ENCODE measurements at places on chromosomes 1 and 21.

GRCh38 chr21:31795992-31796391, 64.1 kb upstream of the SCAF4 start:
- no peak for DNase-seq

DNA sequence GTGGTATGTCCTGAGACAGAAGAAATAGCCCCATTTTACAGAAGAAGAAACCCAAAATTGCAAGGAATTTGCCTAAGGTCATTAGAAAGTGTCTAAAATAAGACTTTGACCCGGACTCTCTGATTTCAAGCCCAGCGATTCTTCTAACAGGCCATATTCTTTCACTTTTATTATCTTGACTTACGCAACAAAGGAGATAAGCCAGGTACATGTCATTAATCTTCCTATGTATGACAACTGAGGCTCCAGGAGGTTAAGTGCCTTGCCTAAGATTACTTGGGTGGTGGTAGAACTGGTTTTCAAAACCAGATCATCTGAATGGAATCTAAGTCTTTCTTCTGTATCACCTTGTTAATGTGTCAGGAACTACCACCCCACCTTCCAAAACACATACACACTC, 124.3 kb downstream of the PBX1 start:
- DNase-seq: no peak

DNA sequence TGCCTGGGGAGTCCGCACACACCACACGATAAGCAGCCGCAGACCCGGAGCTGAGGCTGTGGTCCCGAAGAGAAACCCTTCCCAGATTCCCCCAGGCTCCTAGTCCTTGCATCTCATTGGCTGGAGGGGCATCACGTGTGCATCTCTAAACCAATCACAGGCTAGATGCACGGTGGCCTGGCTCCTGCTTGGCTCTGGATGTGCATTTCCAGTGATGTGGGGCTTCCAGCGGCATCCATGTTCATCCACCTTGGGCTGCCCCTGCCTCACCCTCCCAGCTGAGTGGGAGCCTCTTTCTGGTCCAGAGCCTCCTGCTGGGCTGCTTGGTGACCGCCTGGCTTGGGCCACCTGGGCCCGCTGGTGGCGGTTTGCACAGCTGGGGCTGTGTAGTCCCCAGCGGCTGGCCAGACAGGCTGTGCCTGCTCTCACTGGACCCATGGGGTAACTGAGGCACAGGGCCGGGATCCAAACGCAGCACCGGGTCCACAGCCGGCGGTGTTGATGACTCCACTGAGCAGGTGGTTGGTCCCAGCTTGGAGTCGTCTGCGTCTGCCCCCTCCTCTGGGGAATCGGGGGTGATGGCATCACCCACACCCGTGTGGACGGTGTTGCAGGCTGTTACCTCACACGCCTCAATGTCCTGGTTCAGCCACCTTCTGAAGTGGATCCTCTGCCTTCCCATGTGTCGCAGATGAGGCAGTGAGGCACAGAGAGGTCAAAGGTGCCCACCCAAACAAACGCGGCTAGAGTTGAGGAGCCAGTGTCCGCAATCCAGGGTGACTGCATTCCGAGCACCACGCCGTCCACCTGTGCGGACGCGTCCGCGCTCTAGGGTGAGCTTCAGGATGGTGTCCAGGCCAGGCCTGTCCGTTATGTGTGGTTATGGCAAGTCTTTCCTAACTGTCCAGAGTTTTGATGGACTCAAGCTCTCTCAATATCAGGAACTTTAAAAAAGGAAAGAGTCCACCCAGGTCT, 41.3 kb downstream of the COL6A1 start:
- DNase-seq: no peak

DNA sequence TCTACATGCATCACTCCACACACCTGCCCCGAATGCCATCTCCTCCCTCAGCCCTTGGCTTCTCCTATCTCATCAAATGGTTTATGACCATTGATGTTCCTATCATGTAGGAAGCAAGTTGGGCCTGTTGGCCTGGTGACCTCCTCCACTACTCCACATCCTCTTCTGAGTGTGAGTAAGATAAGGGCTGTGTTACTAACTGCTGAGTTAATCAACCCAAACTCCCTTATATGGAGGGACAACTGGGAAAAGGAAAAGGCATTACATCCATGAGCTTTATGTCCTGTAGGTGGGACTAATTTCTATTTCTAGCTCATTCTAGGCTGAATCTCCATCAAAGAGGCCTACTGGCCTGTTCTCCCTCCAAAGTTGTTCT, 57.6 kb downstream of the WLS start:
- no peak for DNase-seq

DNA sequence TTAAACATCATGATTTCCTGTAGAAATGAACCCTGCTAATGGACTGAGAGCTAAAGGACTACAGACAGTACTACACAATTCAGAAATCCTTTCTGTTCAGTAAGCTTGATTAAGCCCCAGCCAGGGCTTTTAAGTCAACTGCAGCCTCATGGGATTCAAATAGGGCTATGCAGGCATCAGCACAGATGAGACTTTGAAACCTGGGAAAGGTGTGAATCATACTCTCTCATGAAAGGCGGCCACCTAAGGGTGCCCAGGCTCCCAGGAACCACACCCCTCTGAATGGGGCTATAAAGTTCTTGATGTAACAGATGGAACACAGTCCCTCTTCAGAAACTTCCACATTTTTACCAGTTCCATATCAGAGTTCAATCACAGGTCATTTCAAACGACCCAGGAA, 7.6 kb downstream of the SIPA1L2 start:
- DNase-seq: no peak

Data from AG04449 (cell line).